ENCODE measurements at places on chromosomes 3 and 15. TPM values are rescaled to one million over a fixed set of nuclear protein-coding genes. Genes with fewer than 3 reads are reported as not detected.
A peak's percentile ranks its signal among the peaks of the same experiment; 100 is the strongest.

Gene CD200
- total RNA-seq: not detected

Gene COL8A1
- total RNA-seq: 5.3 TPM

Gene CFAP44
- total RNA-seq: 2.4 TPM

Gene GPR15
- total RNA-seq: not detected

Gene BUB1B
- total RNA-seq: 61.1 TPM

Gene GAP43
- total RNA-seq: 1.00 TPM

Gene FBXL2
- 5.9 TPM for total RNA-seq

Gene CHRNB4
- total RNA-seq: not detected

- DNase-seq: peak; percentile 70
Measured at GRCh38 chr3:40920041-40920440, 279.3 kb upstream of the CTNNB1 start.

- DNase-seq: no peak
Measured at GRCh38 chr3:51044982-51045381, 340.1 kb upstream of the MANF start.

- DNase-seq: no peak
Measured at GRCh38 chr3:106282943-106283342, 414.1 kb upstream of the CBLB start.

DNA sequence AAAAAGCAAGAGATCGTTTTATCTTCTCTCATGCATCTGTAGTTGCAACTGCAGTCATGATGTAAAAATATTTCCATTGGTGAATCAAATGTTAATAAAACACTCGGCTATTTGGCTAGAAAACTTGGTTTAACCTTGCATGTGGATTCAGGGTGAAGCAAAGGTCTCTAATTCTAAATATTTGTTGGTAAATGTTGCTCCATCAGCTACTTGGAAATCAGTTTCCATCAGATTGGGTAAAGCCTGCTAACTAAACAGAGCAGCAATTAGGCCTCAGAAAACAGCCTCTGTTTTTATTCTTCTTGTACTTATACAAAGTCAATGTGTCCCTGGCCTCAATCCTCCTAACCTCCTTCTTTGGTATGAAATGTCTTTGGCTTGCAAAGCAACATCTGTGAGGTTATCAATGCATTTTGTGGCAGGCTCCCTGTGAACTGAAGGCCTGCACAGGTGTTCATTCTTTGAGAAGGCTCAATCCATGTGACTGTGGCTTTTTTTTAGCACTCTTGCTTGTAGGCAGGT, 312.3 kb downstream of the WDR72 start:
- no peak for DNase-seq

GRCh38 chr15:84910928-84911623, 26.6 kb downstream of the SLC28A1 start:
- DNase-seq: no peak

- DNase-seq: no peak
Measured at GRCh38 chr3:171977441-171977840, 61.9 kb upstream of the FNDC3B start.

GRCh38 chr3:32969656-32970055, 18.2 kb downstream of the CCR4 start:
- DNase-seq: peak; percentile 13

DNA sequence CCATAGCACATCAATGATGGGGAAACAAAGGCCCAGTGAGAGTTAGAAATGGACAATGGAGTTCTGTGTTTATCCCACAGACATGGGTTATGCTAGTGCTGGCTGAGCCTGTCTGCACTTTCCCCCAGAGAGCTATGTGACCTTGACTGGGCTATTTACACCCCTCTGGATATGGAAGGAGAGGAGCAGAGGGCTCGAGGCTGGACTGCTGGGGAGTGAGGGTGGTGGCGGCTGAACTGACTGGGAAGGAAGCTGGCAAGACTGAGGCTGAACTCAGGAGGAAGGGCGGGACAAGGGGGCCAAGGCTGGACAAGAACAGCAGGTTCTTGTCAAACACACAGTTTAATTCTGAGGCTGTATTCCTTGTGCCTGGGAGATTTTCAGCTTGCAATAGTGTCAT, 10.8 kb upstream of the INSYN1 start:
- no peak for DNase-seq

GRCh38 chr3:109851854-109852253, 514.5 kb upstream of the DPPA4 start:
- DNase-seq: no peak

- no peak for DNase-seq
Measured at GRCh38 chr3:72760225-72760624, 88.0 kb downstream of the SHQ1 start.

DNA sequence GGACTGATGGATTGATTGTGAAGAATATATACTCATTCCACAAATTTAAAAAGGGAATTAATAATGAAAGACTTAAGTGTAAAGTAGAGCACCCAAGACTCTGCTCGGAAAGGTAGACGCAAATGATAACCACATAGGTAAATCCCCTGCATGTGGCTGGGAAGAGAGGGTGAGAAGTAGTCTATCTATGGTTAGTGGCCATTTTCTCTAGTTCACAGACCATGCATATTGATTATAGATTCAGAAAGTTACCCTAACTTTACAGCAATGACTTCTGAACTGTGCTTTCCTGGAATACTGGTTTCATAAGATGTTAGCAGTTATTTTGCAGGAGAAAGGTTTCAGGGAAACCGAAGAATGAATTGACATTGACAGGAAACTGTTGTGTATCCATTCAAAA, 51.7 kb downstream of the CASR start:
- DNase-seq: no peak

- DNase-seq: peak; percentile 92
Measured at GRCh38 chr3:126081618-126082361, 2.1 kb downstream of the SLC41A3 start.

DNA sequence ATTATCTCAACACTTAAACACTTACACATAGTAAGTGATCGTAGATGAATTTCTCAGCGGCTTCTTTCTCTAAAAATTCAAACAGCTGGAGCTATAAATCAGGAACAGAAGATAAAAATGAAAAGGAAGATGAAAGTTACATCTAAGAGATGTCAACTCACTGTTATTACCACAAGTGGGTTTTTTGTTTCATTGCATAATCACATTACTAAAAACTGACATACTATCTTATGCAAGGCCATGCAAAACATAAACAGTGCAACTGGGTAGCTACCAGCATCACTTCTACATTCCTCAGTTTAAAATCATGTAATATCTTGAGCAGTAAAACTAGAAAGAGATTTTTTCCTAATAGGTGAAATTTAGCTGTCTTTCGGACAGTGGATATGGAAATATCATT, 14.9 kb downstream of the MINDY4B start:
- DNase-seq: no peak

DNA sequence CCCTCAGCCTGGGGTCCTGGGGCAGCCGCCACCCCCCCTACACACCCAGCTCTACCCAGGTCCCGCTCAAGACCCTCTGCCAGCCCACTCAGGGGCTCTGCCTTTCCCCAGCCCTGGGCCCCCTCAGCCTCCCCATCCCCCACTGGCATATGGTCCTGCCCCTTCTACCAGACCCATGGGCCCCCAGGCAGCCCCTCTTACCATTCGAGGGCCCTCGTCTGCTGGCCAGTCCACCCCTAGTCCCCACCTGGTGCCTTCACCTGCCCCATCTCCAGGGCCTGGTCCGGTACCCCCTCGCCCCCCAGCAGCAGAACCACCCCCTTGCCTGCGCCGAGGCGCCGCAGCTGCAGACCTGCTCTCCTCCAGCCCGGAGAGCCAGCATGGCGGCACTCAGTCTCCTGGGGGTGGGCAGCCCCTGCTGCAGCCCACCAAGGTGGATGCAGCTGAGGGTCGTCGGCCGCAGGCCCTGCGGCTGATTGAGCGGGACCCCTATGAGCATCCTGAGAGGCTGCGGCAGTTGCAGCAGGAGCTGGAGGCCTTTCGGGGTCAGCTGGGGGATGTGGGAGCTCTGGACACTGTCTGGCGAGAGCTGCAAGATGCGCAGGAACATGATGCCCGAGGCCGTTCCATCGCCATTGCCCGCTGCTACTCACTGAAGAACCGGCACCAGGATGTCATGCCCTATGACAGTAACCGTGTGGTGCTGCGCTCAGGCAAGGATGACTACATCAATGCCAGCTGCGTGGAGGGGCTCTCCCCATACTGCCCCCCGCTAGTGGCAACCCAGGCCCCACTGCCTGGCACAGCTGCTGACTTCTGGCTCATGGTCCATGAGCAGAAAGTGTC, 30.2 kb downstream of the PTPN23 start:
- no peak for DNase-seq

GRCh38 chr3:98731720-98732285, 31.3 kb upstream of the ST3GAL6 start:
- DNase-seq: peak; percentile 8

DNA sequence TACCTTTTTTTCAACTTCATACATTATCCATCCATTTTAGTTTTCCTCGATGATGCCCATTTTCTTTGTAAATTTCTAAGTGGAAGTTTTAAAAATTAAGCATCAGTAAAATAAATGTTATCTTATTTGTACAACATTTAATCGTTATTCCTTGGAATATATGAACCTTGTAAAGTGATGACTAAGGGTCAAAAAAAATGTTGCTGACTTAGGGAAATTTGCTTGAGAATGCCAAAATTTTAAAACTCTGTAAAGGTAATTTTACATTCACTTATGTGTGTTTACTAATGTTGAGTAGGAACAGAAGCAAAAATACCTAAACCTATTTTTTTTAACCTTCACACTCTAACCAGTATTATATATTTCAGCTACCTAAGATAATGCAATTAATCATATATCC, 917.1 kb downstream of the VGLL3 start:
- no peak for DNase-seq

GRCh38 chr3:186013312-186013711, 75.5 kb upstream of the TRA2B start:
- no peak for DNase-seq

DNA sequence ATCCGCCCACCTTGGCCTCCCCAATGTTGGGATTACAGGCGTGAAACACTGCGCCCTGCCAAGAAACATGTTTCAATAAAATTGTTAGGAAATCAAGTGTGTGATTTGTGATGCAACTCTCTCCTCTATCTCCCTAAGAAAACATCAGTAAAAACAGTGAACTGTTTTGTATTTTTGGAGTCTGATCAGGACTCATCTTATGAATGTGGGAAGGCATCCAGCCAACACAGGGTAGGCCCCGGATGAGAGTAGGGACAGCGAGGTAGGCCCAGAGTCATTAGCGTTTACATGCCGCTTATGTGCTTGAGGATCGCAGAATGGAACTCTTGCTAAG, 884 bp upstream of the GLYCTK start:
- DNase-seq: no peak

GRCh38 chr3:72665701-72666446, 182.4 kb downstream of the SHQ1 start:
- peak; percentile 24 for DNase-seq

DNA sequence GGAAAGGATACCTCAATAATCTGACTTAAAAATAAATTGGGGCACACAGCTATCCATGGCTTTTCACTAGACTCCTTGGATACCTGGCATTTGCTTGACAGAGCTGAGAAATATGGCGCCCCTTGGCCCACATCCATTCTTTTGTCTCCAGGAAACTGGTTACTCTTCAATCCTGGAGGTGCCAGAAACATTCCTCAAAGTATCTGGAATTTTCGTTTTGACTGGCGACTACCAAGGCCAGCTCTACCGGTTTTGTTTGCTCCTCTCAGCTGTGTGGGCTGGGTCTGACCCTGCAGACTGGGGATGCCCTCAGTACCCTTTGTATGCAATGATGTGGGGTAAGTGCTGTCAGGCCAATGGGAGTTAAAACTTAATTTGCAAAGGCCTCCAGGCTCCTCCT, 27.0 kb downstream of the KATNBL1 start:
- DNase-seq: no peak

DNA sequence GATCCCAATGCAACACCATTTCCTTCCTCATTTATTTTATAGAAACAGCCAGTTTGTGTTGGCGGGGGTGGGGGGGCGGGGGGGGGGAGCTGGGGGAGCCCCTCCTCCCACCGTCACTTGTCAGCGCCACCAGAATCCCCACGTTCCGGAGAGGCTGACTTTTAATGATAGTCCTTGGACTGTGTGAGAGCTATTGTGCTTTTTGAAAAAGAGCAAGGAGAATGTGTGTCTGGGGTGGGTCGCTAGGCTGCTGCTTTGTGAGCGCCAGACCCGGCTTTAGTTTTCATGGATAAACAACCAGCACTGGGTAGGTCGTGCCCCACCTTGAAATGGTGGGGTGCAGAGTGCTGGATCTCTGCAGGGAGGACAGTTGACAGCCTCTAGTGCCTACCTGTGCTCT, 135.0 kb upstream of the ONECUT1 start:
- no peak for DNase-seq

GRCh38 chr3:64677961-64678716, 9.7 kb downstream of the ADAMTS9 start:
- DNase-seq: no peak
